ENCODE measurements at places on chromosomes 16 and 17.

DNA sequence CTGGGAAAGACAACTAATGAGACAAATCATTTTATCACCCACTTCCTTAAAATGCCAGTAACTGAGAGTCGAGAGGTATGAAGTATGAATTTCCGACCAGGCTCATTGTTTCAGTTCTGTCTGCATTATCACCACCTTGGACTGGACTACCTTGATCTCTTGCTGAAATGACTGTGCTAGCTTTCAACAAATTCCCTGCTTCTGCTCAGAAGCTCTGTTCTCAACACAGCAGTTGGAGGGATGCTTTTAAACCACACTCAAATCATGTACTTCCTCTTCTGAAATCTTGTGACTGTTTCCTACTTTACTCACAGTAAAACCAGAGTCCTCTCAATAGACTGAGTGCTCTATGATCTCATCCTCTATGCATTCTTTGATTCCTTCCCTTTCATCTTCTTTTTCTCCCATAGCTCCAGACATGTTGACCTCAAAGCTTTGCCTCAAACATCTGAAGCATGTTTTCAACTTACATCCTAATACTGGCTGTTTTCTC is 195.8 kb downstream of the KCNJ2 start:
- no peak for DNase-seq

- DNase-seq = no peak
These were observed 101.6 kb downstream of the METRNL start for GRCh38 chr17:83180996-83181481.

GRCh38 chr16:70252355-70252988 is 732 bp upstream of the EXOSC6 start:
- no peak for DNase-seq

GRCh38 chr16:30395992-30396585 is 869 bp downstream of the ZNF48 start:
- DNase-seq = no peak

GRCh38 chr16:66859397-66860068 is 15.3 kb downstream of the CA7 start:
- no peak for DNase-seq

DNA sequence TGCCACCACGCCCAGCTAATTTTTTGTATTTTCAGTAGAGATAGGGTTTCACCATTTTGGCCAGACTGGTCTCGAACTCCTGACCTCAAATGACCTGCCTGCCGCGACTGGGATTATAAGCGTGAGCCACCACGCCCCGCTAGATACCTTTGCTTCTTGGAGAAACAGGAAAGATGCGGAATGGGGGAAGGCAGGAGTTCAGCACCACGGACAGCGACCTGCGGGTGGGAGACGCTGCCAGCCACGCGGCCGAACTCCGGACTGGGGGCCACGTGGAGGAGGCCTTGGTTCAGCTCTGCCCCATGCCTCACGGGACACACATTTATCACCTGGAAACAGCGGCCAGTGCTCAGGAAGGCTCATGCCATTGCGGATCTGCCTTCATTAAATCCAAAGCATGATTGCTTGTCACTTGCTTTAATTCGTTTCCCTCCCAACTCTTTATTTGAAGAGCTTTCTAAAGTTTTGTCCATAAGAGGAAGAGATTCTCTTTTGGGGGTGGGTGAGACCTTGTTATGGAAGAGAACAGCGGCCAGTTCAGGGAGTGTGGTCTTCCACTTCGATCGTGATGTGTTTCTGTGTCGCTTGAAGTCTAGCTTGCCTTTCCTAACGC is 219.9 kb downstream of the ENGASE start:
- no peak for DNase-seq

GRCh38 chr17:75806822-75807500 is 22.4 kb downstream of the UNK start:
- no peak for DNase-seq

DNA sequence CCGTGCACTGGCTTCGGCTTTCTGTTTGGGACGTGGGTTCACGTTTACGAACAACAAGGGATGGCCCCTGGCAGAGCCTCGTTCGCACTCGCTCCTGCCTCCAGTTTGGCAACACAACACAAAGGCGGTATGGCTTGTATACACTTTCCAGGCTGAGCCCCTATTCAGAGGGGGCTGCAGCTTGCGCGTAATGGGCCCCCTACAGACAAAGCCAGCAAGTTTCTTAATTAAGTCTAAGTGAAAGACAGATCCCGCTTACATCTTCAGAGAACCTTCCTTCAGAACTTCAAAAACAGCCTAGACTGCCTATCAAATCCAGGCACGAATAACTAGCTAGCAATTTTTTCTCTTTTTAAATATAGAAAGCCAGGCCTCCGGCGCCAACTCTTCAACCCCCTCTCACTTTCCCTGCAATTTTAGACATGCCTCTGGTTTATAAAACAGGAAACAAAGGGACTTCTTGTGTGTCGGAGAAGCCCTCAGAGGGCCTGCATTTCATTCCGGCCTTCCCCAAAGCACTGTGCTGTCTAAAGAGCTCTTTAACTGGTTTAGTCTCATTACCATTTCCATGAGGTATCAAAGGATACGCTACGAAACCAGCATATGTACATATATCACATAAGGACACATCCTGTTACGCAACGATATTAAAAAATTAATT is 244.9 kb downstream of the STX8 start:
- no peak for DNase-seq

GRCh38 chr17:74211912-74212208 is 1.5 kb upstream of the TTYH2 start:
- DNase-seq = no peak

GRCh38 chr16:86553356-86553755 is 1.7 kb downstream of the MTHFSD start:
- no peak for DNase-seq

- DNase-seq = no peak
These were observed 42.5 kb downstream of the PLCG2 start for GRCh38 chr16:81821436-81822128.

- no peak for DNase-seq
These were observed 32.8 kb downstream of the HIC1 start for GRCh38 chr17:2087597-2088211.

- peak; percentile 22 for DNase-seq
These were observed 29.5 kb downstream of the KAT7 start for GRCh38 chr17:49817993-49818392.

DNA sequence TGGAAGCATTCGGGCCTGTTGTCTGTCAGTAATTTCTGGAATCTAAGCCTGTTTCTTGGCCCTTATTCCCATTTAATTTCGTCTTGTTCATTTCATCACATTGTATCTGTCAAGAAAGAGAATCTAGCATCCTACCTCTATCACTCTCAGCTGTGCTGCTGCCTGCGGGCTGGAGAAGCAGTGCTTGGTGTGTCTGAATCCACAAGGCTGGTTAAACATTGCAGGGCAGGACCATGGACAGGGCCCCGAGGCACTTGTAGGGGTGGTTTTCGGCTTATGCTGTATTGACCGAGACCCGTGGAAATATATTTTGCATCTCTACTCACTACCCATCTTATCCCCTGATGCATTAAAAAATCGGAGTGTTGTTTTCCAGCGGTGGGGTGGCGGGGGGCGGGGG is 3.1 kb downstream of the RAB11FIP4 start:
- DNase-seq = no peak

DNA sequence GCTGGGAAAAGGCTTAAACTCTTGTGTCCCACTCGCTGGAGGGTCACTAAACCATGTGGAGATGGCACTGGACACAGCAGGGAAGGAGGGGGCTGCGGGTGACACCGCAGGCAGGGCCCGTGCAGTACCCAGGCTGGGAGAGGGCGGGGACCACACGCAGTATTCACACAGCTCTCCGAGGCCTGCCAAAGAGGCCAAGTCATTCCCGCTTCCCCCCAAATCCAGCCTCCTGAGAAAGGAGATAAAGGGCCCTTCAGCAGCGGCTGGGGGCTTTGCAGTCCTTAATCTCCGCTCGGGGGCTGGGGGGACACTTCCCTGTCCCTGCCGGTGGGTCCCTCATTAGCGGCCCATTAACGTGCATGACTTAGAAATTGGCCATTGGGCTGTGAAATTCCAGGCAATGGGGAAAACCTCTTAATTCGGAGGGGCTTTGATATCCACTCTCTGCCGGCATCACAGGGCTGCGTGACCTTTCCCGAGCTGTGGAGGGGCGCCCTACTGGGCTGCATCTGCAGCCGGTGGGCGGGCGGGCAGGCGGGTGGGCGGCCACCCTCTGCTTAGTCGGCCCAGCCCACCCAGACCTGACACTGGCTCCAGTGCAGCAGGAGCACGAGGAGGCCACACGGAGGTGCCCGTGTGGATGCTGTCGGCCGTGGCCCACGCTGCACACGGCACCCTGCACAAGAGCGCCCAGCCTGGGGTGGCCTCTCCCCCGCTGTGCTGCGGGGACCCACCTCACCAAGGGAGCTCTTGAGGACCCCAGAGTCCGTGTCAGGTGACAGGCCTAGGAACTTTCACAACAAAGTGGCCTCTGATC is 2.6 kb upstream of the SLC38A8 start:
- DNase-seq = no peak

DNA sequence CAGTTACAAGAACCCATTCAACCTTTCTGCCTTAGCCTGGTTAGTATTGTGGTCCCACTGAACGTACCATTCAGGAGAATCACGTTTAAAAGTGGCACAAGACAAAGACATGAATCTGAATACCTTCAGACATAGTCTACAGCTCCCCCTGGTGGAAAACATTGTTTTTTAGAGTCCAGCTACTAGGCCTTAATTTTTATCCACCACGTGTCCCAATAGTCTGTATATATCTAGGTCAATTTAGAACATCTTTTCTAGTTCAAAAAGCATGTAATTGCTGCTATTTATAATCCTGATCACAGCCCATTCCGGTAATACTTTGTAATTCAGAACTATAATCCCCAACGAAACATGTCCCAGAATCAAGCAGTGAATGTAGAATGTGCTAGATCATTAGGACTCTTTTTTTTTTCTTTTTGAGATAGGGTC is 13.7 kb upstream of the GUCY2D start:
- peak; percentile 15 for DNase-seq

GRCh38 chr17:49440581-49440980 is 25.9 kb upstream of the PHB1 start:
- no peak for DNase-seq

DNA sequence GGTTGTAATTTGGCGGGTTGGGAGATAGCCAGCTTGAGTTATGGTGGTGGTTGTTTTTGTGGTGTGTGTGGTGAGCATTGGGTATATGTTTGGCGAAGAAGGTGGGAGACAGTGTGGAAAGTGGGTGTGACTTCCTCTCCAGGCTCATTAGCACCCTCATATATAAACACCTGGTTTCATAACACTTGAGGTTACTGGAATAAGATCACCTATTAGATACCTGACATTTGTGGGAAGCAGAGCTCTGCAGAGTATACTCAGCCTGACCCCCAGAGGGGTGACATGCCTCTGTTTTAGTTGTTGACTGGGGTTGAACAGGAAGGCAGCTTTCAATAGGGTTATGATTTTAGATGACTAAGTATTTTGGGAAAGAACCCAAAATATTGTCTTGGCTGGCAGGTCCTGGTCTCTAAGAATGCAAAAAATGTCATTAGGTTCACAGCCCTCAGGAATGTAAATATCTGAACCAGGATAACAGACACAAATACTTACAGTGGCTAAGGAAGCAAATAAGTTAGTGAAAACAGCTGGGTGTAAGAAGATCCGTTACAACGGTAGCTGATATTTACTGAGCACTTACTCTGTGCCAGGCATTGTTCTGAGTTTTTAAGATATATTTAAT is 18.3 kb upstream of the EFCAB13 start:
- no peak for DNase-seq

DNA sequence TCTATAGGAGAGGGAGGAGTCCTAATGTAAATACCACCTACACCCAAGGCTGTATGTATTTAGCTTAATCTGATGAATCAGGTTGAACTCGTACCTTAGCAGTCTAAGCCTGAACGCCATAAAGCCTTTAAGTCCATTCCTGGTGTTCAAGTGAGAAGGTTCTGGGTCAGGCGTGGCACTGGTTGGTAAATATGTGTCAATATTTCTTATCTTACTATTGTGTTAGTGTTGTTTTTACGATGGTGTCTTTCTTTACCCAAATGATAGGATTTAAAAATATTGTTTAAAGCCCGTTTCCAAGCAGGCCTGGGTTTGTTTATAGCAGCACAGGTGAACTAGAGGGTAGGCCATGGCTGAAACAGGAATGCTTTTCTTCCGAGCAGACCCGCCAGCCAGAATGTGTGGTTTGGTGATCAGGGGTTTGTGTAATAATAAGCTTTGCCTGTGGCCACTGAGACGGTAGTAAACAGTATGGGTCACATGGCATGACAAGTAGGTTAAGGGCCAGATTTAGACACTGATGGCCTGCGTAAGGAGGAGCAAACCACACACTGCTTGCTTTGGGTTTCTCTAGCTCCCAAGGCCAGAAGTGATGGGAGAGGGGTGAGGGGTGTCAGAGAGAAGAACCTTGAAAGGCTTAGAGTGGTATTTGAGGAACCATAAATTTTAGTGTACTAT is 3.3 kb downstream of the TMEM94 start:
- DNase-seq = no peak

- DNase-seq = no peak
These were observed 158.9 kb upstream of the CACNG5 start for GRCh38 chr17:66675991-66676371.

DNA sequence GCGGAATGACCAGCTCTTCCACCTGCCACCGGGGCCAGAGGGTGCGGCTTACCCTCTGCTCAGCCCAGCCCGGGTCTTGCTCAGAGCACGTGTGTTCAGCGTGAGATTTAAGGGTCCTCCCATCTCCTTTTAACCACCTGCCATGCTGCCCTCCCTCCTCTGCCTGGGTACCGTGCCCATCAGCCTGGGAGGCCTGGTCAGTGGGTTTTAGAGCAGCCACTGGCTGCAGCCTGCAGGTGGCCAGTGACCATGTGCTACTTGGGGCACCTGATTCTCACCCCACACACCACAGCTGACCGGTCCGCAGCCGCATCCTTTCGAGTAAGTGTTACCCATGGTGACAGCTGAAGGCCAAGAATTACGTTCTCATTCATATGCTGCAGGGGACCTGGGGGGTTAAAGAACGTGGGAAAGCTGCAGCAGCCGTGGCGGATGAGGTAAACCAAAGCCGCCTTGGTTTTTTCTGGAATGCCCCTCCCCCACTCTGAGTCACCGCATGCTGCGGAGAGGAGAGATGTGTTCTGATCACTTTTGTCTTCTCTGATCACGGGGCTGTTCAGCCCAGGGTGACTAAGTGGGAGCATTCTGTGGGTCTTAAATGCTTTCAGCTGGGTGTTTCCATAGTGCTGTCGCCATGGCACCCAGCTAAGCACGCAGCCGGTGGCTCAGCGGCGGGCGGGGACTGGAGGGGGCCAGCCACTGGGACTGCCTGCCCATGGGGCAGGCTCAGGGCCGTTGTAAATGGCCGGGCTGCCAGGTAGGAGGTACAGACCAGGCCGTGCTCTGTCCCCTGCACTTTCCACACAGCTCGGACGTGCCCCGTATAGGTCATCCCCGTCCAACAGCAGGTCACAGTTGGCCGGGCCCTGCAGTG is 59.8 kb downstream of the BAIAP2 start:
- peak; percentile 88 for DNase-seq

GRCh38 chr17:2336215-2336851 is at the start of gene TSR1:
TSS of gene TSR1 (minus strand) at chr17:2336457. CDS start at chr17:2336427, 30 bp downstream.
- DNase-seq = peak; percentile 65

- DNase-seq = no peak
These were observed 56.2 kb upstream of the ALDH3A2 start for GRCh38 chr17:19592316-19592715.
